ENCODE measurements at places on chromosomes 11 and 22.

- DNase-seq = no peak
These were observed 30.1 kb downstream of the IGHMBP2 start for GRCh38 chr11:68933605-68934320.

GRCh38 chr11:110453684-110454354, 24.1 kb downstream of the FDX1 start:
- DNase-seq = no peak

DNA sequence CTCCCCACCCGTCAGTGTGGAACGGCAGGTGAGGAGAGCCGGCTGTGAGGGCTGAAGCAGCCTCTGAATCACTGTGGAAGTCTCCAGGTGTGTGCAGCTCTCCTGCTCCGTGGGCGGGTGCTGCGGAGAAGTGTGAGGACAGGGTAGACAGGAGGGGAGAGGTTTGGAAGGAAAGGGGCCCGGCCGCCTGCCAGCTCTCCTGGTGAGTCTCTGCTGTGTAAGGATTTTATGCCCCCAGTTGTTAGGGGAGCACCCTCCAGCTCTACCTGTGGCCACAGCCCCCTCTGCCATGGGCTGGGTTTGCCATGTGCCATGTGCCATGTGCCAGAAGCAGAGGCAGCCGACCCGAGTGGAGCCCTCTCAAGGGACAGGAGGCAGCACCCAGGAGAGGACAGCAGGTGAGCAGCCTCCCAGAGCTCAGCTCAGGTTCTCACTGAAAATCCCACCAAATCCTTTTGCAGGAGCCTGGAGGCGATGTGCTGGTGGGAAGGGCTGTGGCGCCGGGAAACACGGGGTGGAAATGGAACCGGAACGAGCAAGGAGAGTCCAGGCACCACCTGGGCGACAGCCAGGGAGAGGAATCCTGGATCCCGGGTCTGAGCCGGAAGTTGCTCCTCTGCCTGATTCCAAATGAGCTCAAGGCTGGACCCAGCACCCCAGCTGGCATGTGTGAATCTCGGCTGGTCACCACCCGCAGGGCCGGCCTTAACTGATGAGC, 804.4 kb downstream of the BRD1 start:
- DNase-seq = no peak

GRCh38 chr11:76682106-76682505, 11.6 kb upstream of the LRRC32 start:
- no peak for DNase-seq

GRCh38 chr11:30107899-30108298, 91.1 kb upstream of the KCNA4 start:
- no peak for DNase-seq

- no peak for DNase-seq
These were observed 88.6 kb downstream of the SNX19 start for GRCh38 chr11:130827451-130828377.

DNA sequence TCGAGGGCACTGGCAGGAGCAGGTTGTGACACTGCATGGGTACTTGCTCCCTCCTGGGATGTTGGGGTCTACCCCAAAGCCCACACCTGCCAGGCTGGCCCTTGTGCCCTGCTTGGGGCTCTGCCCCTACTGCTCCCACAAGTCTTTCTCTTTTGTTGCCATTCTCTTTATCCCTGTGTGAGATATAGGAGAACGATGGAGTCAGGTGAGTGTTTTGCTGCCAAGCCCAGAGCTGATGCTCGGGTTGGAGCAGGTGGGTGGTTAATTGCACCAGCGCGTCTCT, 292.6 kb downstream of the TBC1D22A start:
- no peak for DNase-seq

DNA sequence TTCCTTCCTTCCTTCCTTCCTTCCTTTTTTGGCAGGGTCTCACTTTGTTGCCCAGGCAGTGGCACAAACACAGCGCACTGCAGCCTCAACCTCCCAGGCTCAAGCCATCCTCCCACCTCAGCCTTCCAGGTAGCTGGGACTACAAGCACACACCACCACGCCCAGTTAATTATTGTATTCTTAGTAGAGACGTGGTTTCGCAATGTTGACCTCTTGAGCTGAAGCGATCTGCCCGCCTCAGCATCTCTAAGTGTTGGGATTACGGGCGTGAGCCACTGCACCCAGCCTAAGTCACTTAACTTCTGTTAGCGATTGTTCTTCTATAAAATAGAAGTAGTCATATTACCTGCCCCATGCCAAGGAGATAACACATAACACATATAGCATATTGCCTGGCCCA, 2.8 kb upstream of the SYTL2 start:
- DNase-seq = no peak

DNA sequence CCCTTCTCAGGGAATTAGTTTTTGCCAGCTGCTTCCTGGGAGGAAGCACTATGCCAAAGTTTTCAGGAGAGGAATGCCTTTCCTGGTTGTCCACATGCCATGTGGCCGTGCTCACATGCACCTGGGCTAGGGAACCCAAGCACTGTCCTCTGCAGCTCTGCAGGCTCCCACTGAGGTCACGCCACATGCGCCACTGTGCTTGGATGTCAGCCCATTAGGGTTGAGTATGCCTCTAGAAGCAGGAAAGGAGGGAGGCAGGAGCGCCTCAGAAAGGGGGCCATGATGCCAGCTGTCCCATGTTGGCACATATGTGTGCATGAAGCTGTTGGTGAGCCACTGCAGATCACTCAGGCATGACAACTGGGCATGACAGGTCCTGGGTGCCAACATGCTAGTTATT, 81.6 kb upstream of the SUSD2 start:
- DNase-seq = no peak

- DNase-seq = no peak
These were observed 36.7 kb downstream of the DRG1 start for GRCh38 chr22:31436132-31436531.

DNA sequence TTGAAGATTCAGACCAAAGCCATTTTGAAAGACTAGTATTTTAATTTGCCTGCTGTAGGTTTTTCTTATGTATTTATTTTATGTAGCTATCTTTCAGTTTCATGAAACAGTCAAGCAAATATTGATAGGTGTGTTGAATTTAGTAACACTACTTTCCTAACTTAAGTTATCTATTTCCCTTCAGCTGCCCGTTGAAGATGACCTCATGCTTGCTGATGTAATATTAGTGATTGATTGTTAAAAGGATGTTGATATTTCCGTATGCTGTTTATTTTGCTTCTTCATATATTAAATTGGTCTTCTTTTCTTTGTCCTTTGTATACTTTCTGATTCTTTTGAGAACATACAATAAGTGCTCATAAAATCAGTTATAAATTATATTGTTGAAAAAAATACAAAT, 86.8 kb upstream of the CHORDC1 start:
- no peak for DNase-seq

- DNase-seq = no peak
These were observed at the start of gene ANKK1 for GRCh38 chr11:113387605-113388211. ANKK1 (plus strand) TSS chr11:113387779; CDS start chr11:113387885, 106 bp downstream.

DNA sequence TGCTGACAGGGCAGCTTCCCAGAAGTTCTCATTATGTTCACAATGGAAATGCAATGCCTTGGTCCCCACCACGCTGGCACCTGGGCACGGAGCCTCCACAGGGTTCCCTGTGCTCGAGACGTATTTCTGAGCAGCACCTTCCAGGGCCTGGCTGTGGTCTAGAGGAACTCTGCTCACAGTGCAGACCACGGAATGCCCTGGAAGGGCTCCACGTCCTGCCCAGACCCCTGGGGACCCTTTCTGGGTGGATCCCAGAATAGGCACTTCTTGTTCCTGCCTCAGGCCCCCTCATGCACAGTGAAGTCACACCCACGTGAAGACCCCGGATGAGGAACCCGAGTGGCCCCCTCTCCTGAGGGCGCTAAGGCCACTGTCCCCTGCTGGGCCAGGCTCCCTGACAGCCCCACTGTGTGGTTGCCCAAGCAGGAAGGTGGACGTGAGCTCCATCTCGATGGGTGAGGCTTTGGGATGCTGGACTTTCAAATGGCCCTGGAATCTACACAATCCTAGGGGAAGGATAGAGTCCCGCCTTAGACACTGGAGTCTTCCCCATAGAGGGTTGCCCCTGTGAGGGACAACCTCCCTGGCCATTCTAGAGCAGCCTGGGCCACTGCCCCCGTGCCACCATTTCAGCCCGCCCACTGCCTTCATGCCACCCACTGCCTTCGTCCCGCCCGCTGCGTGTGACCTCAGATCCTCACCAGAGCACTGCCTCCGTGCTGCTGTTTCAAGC, 1106.8 kb downstream of the BRD1 start:
- no peak for DNase-seq

Data from activated CD4-positive, CD25-positive, alpha-beta regulatory T cell treated with anti-CD3 and anti-CD28 coated beads, Interleukin-2, amount 50 U/mL, for 16 hours (primary cell).